ENCODE measurements at places on chromosomes 4 and X.

GRCh38 chr4:530017-530781, 31.2 kb downstream of the PIGG start:
- no peak for DNase-seq

GRCh38 chrX:70444946-70445656, 466 bp downstream of the DLG3 start:
- no peak for DNase-seq

DNA sequence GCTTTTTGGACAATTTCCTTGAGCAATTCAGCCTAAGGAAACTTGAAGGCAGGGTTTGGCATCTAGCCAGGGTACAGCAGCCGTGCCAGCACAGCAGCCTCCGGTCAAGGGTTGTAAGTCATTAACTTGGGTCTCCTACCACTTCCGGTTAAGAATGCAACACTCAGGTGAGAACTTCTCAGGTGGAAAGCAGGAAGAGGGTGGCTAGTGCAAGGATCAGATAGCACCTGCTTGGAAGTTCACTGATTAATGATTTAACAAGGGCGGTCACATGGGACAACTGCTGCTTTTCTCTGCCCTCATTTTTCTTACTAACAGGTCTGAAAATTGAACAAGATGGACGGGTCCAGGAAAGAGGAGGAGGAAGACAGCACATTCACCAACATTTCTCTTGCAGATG, 30.1 kb upstream of the SCOC start:
- no peak for DNase-seq

- DNase-seq = no peak
These were observed 303.0 kb downstream of the EPHA5 start for GRCh38 chr4:65367306-65367705.

DNA sequence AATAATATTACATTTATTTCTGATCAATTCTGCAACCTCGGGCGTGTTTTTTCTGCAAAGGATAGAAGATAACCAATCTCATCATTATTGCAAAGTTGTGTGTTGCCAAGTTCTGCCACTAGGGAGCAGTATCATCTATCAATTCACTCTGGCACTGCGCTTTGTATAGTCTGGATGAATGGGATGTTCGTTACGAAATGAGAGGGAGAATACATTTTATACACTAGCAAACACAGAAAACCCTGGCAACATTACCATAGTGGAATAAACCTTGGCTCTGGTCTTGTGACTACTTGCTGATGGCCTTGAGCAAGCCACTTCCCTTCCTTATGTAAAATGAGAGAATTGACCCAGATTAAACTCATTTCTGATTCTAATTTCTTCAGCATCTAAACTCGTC, 97.5 kb upstream of the ZNF518B start:
- DNase-seq = peak; percentile 12

GRCh38 chr4:139913995-139914598, 239.9 kb downstream of the MAML3 start:
- DNase-seq = no peak

DNA sequence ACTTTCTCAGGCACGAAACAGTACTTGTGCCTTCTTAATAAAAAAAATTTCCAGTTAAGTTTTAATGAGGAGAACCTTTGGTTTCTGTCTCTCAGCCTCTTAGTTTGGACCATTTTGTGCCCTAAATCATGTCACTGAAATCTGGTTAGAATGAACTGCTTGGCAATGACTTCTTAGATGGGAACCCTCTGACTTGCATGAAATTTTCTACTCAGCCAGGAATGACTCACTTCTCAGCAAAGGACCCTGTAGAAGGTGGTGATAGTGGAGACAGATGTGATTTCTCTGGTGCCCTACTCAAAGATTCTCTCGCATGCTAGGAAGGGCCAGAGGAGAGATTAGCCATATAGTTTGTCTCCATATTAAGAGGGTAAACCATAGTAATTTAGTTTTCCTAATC, 50.5 kb downstream of the RASL11B start:
- no peak for DNase-seq

DNA sequence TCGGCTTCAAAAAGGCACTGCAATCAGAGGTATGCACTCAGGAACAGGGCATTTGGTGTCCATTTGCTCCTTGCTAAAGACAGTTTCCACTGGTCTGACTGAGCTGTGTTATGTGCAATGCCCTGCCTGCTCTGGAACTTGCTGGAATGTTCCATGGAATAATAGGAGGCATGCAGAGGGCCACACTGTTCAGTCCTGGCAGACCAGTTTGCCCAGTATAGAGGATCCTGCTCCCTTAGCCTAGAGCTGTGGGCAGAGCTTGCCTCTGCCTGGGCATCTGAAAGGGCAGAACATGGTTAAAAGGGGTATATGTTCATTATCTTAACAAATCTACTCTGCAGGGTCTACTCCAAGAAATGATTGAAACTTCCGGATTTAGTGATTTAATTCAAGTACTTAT, 27.8 kb upstream of the CD99L2 start:
- DNase-seq = no peak

DNA sequence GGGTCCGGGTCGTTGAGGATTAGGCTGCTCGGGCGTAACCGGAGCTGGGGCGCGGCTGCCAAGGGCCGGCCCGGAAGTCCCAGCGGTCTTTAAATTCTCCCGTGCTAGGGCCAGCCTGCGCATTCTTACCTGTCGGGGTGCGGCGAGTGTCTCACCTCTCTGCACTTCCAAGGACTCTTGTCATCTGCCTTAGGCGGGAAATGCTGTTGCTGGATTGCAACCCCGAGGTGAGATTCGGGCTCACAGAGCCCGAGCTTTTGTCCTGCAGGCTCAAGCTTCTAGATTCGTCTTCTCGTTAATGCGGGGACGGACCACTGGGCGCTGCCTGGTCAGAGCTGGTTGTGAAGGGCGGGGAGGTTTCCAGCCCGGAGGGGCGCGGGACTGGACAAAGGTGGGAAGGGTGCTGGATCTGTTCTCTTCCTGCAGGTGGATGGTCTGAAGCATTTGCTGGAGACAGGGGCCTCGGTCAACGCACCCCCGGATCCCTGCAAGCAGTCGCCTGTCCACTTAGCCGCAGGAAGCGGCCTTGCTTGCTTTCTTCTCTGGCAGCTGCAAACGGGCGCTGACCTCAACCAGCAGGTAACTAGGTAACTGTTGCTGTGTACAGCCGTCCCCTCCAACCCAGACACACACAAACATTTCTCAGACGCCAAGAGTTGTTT, at the start of gene ANKRD37:
Gene ANKRD37, plus strand, starts transcription at position 118 of the 662 bp plus-strand sequence. Its CDS starts 83 bp downstream, at position 201.
- no peak for DNase-seq

DNA sequence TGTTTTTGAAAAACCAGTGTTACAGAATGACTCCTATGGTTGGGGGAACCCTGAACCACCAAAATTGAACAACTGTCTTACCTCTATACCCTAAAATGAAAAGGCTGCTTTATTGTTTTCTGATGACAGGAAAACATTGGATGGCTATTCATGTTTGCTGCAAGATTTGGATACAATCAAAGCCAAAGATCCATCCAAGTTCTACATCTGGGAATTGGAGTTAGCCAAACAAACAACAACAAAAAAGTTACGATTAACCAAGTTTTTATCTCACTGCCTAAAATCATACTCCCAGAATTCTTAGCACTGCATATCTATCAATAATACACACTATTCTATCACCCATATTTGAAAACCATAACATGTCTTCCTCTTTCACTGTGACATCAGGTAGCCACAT, 349.7 kb upstream of the SLC7A11 start:
- no peak for DNase-seq

- DNase-seq = no peak
These were observed 55.1 kb downstream of the RS1 start for GRCh38 chrX:18616688-18617406.

- no peak for DNase-seq
These were observed 160.9 kb upstream of the GIMD1 start for GRCh38 chr4:106529348-106530023.

DNA sequence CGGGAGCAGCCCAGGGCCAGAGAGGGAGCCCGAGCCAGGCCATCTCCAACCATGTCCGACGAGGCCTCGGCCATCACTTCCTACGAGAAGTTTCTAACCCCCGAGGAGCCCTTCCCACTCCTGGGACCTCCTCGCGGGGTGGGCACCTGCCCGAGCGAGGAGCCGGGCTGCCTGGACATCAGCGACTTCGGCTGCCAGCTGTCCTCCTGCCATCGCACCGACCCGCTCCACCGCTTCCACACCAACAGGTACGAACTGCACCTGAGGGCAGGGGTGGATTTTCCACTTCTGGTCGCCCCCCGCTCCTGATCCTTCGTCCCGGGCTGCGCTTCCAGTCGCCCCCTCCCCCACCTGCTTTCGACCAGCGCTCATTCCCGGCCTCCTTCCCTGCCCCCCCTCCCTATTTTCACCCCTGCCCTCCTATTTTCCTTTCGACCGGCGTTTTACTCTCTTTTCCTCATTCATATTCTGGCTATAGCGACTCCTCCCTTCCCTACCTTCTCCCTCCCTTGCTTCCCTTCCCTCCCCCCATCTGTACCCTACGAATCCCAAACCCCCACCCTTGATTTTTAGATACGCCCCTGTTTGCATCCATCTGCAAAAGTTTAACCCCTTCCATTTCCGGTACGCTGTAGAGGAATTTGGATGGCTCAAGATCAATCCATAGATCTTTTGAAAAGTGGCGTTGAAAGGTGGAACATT, 633 bp downstream of the FAM199X start:
- no peak for DNase-seq

DNA sequence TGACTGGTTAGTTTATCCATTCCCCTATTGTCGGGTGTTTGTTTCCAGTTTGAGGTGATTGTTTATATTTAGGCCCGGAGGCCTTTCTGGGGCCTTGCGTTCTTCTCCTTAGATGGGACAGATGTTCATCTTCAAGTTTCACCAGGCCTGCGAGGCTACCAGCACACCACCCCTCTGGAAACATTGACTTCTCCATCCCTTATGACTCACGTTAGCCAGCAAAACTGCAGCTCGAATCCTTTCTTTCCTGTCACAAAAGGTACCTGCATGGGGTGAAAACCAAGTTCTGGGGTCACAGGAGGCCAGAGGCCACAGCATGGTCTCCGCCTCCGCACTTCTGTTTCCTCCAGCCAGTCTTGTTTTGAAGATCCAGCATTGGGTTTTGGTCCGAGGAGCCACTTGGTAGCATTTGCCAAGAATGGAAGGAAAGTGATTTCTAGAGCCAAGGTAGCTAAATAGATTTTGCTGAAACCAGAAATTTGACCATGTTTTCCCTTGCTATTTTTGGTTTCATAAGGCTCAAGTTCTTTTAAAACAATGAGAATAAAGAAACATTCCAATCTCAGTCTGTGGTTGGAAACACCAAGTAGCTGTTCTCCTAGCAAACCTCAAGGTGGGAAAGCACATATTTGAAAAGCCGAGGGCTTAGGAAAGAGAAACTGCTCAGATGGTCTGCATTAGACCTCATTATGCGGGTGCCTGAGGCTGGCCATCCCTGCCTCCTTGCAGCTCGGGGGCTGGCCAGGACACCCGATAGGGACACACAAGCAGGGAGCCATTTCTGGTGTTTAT, 5.6 kb downstream of the NYX start:
- DNase-seq = no peak

- no peak for DNase-seq
These were observed 448 bp downstream of the TLL1 start for GRCh38 chr4:165873298-165874071.

DNA sequence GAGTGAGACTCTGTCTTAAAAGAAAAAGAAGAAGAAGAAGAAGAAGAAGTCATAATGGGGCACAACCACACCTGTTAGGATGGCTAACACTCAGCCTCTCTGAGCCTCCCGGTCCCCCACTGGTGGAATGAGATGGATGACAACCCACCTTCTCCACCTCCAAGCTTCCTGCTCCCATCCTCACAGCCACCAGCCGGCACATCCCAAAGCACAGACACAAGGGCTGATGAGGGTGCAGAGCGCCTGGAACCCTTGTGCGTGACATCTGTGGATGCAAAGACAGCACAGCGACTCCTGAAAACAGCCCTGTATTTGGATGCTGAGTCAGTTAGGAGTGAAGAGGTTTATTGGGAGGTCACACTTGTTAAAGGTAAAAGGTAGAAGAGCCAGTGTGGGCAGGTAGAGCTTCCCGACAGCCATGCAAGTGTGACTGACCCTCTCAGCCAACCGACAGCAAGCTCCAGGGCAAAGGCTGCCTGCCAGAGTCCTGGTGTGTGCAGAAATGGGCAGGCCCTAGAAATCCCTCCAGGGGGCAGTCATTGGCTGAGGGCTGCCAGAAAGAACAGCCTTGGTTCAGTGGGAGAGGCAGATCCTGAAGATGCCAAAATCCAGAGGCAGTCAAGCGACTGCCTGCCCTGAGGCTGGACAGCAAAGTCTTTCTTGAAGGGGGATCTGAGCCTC, 26.6 kb upstream of the MAN2B2 start:
- DNase-seq = no peak

DNA sequence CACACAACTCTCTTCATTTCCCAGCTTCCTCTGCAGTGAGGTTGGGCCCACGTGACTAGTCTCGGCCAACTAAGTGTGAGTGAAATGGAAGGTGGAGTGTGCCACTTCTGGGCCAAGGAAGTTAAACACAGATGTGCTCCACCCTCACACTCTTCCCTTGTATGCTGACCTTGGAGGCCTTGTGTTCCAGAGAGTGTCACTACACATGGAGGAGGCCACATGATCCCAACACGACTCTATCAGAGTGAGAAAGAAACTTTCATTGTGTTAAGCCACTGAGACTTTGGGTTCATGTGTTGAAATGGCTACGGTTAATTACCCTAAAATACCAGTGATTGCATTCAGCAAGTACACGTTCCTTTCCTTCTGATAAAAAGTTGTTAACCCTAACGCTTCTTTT, 55.1 kb downstream of the TBC1D9 start:
- DNase-seq = no peak

GRCh38 chrX:108268434-108269080, 169.7 kb downstream of the COL4A6 start:
- no peak for DNase-seq

DNA sequence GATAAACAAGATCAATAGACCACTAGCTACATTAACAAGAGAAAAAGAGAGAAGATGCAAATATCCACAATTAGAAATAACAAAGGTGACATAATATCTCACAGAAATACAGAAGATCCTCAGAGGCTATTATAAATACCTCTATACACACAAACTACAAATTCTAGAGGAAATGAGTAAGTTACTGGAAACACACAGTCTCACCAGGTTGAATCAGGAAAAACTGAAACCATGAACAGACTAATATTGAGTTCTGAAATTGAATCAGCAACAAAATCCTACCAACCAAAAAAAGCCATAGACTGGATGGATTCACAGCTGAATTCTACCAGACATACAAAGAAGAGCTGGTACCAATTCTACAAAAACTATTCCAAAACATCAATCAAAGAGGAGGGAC, 211.8 kb upstream of the CPEB2 start:
- DNase-seq = no peak

DNA sequence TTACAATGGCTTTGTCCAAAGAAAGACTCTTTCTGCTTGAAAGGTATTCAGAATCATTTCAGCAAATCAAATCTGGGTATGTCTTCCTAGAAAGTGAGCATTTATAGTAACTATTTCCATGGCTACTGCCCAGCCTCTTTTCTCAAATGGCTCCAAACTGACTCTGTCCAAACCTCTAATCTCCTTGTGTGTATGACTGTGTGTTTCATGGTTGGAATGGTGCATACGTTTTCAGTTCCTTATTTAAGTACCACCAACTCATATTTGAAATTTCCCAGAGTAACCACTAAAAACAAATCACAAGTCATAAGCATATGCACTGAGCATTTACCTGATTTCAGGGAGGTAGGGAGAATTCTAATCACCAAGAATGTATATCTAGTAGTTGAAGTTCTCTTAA, 106.0 kb downstream of the TMEM144 start:
- DNase-seq = no peak
